ENCODE measurements at places on chromosomes 6 and 20.

GRCh38 chr6:104858642-104859041 is 1.1 kb downstream of the HACE1 start:
- no peak for DNase-seq

DNA sequence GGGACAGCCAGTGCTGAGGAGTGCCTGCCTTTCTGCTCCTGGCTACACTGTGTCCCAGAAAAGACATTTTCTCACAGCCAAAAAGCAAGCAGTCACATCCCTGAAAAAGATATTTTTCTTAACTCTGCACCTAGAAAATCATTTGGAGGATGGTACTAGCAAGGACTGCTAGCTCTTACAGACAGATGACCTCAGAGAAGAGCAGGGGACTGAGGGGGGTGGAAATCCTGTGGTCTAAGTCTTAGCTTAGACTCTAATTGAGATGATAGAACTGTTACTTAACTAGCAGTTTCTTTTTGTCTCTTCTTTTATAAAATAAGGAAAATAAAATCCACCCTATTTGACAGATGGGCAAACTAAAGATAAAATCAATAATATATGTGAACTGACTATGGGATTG is 152.8 kb downstream of the TMEM200A start:
- no peak for DNase-seq

DNA sequence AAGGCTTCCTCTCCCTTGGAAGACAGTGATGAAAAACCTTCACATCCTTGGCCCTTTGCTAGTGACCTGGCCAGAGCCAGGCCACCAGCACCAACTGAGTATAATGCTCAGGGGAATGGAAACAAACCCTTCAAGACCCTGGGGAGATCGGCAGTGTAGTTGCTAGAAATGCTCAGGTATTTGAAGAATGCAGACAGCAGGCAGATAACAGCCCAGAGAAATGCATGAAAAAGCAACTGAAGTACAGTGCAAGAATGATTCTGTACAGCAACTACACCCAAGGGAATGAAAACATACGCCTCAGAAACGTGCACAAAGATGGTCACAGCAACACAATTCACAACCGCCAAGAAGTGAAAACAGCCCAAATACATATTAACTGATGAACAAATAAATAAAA is 41.1 kb downstream of the PPP1R3G start:
- DNase-seq: no peak

- no peak for DNase-seq
Observed at GRCh38 chr6:152226119-152226518, 411.0 kb downstream of the SYNE1 start.

GRCh38 chr6:137724495-137725211 is 142.4 kb upstream of the TNFAIP3 start:
- DNase-seq: no peak

DNA sequence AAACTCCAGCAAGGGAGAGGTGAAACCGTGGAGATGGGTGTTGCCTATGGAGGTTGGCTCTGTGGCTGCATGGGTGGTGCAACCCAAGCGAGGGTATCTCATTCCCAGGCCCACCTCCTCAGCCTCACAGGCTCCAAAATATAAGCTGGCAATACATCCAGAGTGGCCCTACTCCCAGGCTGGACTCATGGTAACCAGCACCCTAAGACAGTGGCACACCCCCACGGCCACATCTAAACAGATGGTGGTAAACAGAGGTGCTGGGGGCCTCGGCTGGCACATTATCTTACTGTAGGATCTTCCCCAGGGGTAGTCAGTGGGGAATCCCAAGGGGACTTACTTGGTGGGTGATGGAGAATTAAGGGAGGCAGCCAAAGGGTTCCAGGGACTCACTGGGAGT is 33.7 kb upstream of the CCND3 start:
- no peak for DNase-seq

GRCh38 chr6:169556758-169557548 is 144.9 kb downstream of the WDR27 start:
- DNase-seq: no peak

DNA sequence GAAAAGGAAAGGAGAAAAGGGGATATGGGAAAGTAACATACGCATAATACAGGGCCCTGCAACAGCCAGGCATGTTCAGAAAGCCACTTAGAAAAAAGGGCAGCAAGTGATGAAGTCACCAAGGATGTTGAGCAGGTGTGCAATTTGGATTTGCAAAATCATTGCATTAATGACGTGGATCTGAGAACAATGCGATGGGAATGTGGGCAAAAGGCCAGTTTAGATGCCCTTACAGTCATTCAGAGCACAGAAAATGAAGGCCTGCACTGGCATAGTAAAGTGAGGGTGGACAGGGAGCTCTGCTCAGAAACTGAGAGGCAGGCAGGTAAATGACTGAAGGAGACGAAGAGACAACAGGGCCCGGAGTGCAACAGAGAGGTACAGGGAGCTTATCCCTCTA is 123.7 kb upstream of the NHSL1 start:
- no peak for DNase-seq

GRCh38 chr6:27977387-27977786 is 20.3 kb downstream of the OR2B6 start:
- DNase-seq: no peak

DNA sequence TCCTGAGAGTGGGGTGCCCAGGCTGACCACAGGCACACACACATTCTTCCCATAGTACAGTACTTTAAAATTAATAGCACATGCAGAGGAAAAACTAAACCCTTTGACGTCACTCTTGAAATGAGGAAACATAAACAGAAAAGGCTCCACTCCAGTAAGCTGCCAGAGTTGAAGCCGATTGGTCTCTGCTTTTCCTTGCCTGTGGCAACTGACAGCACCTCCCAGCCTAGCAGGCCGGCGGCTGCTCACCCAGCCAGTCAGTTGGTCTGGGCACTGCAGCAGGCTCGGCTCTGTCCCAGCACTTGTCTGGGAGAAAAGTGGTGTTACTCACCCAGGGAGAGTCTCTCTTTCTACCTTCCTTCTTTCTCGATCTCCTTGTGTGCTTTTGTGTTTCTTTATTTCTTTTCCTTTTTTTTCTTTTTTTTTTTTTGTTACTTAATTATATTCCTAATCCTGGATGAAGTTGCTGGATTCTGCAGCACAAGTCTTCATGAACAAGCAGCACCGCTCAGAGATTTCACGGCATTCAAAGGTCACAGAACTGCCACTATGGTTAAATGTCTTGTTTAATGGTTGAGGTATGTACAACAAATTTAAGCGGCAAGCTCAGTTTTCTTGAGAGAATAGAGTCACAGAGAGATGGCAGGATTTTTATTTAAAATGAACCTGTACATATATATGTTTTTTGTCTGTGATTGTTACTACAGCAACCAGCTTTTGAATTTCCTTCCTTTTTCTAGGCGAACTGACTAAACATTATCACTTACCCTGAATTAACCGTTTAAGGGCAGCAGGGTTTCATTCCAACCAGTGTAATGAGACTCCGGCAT is at the start of gene PDE7B:
Gene PDE7B (plus strand): TSS at position 260 of the 830 bp plus-strand sequence.
- peak; percentile 5 for DNase-seq

DNA sequence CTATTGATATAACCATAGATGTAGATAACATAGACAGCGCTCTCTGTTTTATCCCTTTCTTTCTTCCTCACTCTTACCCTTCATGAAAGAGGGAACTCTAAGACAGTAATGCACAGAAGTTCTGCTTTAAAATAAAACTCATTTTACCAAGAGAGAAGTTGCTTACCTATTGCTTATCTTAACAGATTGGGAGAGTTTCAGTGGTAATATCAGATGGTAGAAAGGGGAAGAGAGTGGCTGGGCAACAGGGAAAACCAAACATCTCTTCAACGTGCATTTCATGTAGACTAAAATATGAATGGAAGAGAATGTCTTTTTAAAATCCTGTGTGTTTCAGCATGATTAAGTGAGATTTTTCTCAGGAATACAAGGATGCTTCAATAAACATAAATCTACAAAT is 45.3 kb upstream of the SIRPG start:
- DNase-seq: no peak

- DNase-seq: no peak
Observed at GRCh38 chr6:150835620-150836019, 29.9 kb upstream of the MTHFD1L start.

GRCh38 chr6:9875605-9876353 is 539.1 kb downstream of the TFAP2A start:
- DNase-seq: no peak

GRCh38 chr20:53786071-53786444 is 192.4 kb upstream of the ZNF217 start:
- no peak for DNase-seq

- no peak for DNase-seq
Observed at GRCh38 chr6:79421707-79422484, 115.3 kb downstream of the LCA5 start.

GRCh38 chr6:166618251-166618650 is 8.8 kb downstream of the RPS6KA2 start:
- no peak for DNase-seq

GRCh38 chr20:44073011-44073674 is 113.8 kb downstream of the JPH2 start:
- DNase-seq: no peak

DNA sequence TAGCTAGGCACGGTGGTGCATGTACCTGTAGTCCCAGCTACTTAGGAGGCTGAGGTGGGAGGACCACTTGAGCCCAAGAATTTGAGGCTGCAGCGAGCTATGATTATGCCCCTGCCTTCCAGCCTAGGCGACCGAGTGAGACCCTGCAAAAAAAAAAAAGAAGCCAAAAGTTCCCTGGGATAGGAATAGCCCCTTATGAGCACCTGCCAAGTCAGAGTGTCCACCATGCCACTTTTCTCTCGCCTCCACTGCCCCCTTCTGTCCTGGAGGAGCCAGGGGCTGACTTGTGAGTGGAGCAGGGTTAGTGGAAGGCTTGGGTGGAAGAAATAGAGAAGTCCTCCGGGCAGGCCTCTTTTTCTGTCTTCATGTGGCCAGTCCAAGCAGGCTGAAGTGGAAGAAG is 12.1 kb upstream of the DDX27 start:
- DNase-seq: no peak

DNA sequence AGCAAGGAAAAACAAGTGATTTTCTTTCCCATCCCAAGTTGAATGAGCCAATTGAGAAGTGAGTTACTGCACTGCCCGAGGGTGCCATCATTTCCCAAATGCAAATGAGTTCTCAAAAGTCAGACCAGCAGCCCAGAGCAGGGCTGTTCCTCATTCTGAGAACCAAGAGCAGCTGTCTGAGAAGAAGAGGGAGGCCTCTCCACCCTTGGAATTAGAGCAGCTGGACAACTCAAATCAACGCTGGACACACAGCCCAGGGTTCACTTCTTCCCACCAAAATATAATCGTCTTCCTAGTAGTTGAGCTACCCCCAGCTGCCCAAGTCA is 4.6 kb upstream of the PREX1 start:
- DNase-seq: peak; percentile 21

DNA sequence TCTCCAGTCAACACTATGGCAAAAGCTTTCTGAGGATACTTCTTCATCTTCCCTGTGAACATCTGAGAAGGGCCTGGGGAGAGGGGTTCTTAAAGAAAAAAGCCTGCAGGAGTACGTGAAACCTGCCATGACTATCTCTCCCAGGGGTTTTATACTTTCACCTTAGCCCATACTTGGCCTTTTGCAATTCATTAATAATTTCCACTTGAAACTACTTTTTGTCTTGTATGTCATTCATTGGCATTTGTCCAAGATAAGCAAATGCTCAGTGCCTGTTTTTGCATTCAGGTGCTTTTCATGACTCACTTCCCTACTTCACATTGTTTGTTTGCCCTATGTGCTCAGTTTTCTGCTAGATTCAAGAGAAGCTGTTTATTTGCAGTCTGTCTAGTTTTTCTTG is 580.3 kb upstream of the GJE1 start:
- no peak for DNase-seq

DNA sequence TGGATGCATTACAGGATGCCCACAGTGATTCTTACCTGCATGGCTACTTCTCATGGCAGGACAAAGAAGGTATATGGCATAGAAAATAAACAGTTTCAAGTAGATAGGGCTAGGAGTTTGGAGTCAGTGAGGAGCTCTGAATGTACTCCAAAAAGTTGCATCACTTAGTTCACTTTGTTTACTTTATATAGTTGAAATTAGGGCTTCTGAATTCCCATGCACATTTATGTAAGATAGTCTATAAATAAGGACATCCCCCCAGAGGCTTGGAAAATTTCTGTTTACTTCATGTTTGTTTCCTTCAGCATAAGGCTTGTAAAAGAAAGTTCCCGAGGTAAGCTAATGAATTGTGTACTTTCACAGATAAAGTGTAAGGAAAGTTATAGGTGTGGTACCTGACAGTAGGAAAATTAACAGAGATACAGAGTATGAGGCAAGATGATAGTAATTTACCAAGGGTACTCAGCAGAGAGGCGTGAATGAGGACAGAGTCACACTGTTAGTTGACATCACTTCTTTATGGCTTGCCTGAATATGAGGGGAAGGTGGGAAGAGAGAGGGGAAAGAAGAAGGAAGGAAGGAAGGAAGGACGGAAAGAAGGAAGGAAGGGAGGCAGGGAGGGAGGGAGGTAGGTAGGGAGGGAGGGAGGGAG is 51.1 kb downstream of the ADTRP start:
- DNase-seq: no peak

- DNase-seq: no peak
Observed at GRCh38 chr6:76250666-76251065, 178.2 kb upstream of the IMPG1 start.

DNA sequence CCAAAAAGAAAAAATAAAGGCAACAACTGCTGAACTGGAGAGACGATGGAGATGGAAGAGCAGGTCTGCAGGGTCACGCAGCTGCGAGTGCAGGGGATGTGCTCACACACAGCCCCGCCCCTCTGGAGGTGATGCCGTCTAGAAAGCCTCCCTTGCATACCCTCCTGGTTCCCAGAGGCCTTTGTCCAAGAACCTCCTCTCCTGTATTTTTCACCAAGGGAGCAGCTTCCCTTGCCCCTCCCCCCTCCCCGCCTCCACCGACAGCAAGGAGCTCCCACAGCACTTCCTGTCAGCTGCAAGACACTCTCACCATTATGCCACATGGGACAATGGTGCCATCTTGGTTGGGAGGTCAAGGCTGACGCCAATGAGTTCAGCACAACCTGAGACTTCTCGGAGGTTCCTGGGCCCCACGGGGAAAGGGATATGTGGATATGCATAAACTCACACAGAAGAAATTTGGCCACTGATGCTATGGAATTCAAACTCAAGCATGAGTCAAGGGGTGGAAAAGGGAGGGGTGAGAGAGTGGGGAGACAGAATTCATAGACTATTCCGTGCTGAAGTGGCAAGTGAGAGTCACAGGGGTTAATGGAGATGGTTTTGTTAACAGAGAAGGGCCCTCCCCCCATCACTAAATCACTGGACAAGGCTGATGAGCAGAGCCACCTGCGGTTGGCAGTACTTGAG is 132.9 kb downstream of the SCML4 start:
- DNase-seq: no peak

Measured in substantia nigra (tissue), 51 donors.